ENCODE measurements at places on chromosomes 3 and 15.

DNA sequence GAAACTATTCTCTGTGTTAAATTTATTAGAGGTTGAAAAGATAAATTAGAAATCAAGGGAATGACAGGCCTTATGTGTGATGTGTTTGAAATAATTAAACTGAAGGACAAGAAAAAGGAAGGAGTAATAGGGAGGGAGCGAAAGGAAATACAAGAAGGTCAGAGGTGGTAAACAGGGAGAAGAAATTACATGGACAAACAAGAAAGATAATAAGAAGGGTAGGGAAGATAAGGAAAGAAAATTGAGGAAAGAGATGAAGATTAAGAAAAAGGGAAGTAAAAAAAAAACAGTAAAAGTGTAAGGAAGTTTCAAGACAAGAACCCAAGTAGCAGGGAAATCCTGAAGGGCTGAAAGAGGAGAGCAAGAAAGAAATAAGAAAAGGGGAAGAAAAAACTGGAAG is 26.2 kb upstream of the ANXA2 start:
- no peak for DNase-seq

GRCh38 chr3:192516820-192517219 is 210.5 kb downstream of the FGF12 start:
- DNase-seq, result no peak

GRCh38 chr3:129252748-129253147 is 3.3 kb downstream of the COPG1 start:
- DNase-seq, result no peak

DNA sequence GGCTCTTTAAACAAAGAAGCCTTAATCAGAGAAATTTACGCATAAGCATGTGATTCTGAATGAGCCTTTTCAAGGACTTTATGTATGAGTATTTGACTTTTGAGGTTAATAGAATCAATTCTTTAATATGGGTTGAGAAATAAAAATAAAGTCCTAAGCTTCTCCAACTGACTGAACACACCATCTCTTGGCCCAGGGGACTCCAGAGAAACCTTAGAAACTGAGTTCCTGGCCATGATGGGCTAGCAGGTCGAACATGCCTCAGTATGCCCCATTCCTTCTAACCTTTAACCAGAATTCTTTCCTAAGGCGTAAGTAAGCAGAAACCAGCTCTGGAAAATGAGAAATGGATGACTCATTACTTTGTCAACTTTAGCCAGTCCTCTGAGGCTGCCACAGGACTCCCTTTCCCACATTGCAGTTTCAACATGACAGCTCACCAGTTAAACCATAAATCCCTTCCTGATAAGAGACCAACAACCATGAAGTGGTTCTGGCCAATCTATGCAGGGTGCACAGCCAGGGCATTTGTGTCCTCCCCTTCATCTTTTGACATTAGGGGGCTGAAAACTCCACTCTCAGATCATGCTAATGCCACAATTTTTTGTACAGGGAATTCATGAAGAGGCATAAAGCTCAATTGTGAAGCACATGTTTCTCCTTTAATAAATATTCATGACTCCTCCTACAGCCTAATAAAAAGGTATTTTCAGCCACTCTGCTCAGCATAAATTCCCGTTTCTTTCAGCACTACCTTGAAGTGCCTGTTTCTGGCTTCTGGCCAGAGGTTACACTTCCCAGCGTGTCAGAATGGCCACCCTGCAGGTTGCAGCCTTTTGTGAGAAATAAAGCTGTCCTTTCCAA is 33.3 kb downstream of the TM4SF18 start:
- DNase-seq, result peak; percentile 21

- no peak for DNase-seq
Measured at GRCh38 chr3:35707904-35708303, 68.6 kb downstream of the ARPP21 start.

- no peak for DNase-seq
Measured at GRCh38 chr3:49626796-49627195, 47.4 kb upstream of the APEH start.

DNA sequence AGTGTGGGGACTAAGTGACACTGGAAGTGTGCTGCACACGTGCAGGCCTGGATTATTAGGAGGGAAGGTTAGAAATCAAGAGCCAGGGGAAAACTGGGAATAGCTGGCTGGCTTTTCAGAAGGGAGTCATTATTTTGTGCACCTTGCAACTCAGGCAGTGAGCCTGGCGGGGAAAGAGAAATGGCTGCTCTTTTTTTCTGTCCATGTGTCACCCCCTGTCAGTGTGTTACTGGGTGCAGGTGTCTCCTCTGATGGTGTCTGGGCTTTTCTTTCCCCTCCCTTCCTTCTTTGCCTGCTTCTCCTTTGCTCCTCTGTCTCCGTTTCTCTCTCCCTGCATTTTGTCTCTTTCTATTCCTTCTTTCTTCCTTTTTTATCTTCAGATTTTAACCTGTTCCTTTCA is 130.7 kb downstream of the APBA2 start:
- DNase-seq, result no peak

DNA sequence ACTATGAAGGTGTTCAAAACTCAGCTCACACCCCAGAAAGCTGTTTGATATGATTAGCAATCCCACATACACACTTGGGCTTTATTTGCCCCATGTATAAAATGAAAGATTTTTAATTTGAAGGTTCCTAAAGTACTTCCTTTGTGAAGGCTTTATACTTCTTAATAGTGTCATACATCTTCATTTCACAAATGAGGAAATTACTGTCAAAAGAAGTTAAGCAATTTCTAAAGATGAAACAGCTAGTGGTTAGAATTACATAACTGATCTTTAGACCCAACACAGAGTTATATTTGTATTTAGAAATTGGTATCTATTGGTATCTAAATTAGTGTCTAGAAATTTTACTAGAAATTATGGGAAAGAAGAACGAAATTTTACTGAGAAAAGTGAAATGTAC is 7.1 kb downstream of the CD200R1 start:
- no peak for DNase-seq

DNA sequence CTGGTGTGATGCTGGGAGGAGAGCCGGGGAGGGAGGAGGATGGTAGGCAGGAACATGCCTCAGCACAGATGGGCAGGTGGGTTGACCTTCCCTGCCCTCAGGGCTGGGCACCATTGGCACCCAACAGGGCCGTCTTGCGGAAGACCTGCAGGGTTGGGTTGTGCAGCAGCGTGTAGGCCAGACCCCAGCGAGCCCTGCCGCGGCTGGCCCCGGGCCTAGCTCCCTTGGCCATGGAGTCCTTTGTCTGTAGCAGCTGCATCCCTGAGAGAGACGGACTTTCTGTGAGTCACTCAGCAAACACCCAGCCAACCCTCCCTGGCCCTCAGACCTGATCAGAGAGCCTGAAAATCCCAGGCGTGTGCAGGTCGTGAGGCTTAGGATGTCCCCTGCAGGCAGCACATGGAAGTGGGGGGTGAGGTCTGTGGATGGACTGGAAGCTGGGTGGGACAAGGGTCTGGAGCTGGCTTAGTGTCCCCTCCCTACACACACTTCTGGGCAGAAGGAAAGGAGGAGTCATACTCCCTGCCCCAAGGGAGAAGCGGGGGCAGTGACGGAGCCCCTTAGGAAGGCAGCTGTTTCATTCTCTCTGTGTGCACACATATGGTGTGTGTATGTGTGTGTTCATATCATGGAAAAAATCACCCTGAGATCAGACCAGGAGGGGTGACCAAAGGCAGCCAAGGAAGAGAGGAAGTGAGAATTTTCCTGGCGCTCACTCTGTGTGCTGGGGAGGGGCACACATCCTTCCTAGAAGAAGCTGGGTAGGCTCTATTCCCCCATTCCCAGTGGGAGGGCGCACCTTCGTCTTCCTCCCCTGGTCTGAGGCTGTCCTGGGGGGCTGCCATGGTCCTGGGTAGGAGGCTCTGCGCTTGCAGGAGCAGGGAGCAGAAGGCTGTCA is 6.7 kb downstream of the ISLR start:
- no peak for DNase-seq

Measured in GOT3 (cell line).